ENCODE measurements at places on chromosomes 3 and 15. TPM values are rescaled to one million over a fixed set of nuclear protein-coding genes. Genes with fewer than 3 reads are reported as not detected.

The CFAP100 gene
- total RNA-seq, result not detected

The STRC gene
- total RNA-seq, result 0.07 TPM

The PLAAT1 gene
- not detected for total RNA-seq

The WDR93 gene
- total RNA-seq, result not detected

The CADPS gene
- not detected for total RNA-seq

The DNAH12 gene
- 0.11 TPM for total RNA-seq

The AEN gene
- 118 TPM for total RNA-seq

The IQCF5 gene
- not detected for total RNA-seq

The NT5DC2 gene
- 105 TPM for total RNA-seq

The MKRN2OS gene
- total RNA-seq, result not detected

DNA sequence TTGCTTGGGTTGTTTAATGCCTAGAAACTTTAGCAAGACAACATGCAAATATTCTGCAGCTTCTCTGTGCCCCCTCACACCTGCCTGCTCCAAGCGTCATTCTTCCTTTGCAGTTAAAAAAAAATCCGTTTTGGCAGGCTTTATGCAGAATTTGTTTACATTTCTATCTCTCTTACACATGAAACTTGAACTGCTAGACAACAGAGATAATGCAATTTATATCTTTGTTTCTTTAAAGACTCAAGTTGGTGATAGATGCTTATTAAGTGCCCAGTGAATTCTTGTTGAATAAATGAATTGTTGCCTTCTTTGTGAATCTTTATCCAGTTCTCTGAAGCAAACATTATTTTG lies 53.2 kb downstream of the CHST2 start:
- no peak overlapping the region for H3K4me3 ChIP-seq
- H3K36me3 ChIP-seq, result no peaks in the 10 kb centered on the region

- H3K27me3 ChIP-seq, result no peaks in the 10 kb centered on the region
- no peak for DNase-seq
- no peak overlapping the region for H3K27ac ChIP-seq
- no peaks in the 10 kb centered on the region for H3K4me1 ChIP-seq
Measured at GRCh38 chr3:71358243-71358642, 225.3 kb downstream of the FOXP1 start.

GRCh38 chr15:52103217-52104207 lies 9.1 kb downstream of the BCL2L10 start:
- H3K27me3 ChIP-seq, result no peaks in the 10 kb centered on the region
- peak; percentile 46 for DNase-seq
- no peak overlapping the region for H3K4me3 ChIP-seq
- no peak overlapping the region for H3K27ac ChIP-seq
- peaks cover 47% of the 10 kb centered on the region for H3K4me1 ChIP-seq
- H3K36me3 ChIP-seq, result no peaks in the 10 kb centered on the region

DNA sequence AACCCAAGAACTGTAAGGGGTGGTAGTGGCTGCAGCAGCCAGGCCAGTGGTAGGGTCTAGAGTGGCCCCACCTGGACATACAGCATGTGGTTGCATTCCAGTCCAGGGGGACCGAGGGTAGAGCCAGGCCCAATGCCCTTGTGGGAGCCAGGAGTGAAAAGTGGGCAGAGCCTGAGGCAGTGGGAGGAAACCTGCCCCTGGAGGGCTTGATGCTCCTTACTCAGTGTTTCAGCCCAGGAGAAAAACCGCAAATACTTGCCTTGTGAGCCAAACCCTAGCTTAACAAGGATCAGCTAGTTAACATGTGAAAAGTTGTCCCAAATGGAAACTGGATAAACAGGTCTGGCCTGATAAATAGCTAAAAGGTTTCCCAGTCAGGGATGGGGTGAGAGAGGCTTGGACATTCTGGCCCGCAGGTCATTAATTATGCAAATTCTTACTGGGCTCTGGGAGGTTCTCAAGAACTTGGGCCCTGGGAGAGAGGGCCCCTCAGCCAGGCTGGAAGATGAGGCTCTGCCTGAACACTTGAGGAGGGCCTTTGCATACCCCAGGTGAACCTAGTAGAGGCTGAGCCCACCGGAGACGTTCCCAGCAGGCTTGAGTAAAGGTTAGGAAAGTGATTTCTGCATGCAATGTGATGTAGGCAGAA lies 222.1 kb downstream of the THSD4 start:
- no peak overlapping the region for H3K27ac ChIP-seq
- no peaks in the 10 kb centered on the region for H3K4me1 ChIP-seq
- H3K4me3 ChIP-seq, result no peak overlapping the region
- H3K27me3 ChIP-seq, result peaks cover 1% of the 10 kb centered on the region

DNA sequence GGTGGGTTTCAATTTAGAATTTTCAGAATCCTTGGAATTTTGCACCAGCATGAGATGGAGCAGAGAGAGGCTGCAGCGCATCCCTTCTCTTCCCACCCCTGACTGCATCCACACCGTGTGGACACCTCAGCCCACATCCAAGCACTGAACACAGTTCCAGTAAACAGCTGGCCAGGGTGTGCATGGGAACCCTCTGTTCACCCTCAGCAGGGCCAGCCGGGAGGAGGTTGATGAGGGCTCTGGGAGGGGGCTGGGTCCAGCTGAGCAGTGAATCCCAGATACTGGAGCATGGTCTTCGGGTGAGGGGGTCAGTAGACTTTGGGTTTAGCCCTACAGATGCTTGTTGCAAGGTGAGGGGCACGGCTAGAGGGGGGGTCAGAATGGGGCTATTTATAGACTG lies 85.8 kb downstream of the RPLP1 start:
- no peaks in the 10 kb centered on the region for H3K4me1 ChIP-seq
- H3K27ac ChIP-seq, result no peak overlapping the region
- no peaks in the 10 kb centered on the region for H3K36me3 ChIP-seq
- DNase-seq, result no peak
- H3K4me3 ChIP-seq, result no peak overlapping the region

DNA sequence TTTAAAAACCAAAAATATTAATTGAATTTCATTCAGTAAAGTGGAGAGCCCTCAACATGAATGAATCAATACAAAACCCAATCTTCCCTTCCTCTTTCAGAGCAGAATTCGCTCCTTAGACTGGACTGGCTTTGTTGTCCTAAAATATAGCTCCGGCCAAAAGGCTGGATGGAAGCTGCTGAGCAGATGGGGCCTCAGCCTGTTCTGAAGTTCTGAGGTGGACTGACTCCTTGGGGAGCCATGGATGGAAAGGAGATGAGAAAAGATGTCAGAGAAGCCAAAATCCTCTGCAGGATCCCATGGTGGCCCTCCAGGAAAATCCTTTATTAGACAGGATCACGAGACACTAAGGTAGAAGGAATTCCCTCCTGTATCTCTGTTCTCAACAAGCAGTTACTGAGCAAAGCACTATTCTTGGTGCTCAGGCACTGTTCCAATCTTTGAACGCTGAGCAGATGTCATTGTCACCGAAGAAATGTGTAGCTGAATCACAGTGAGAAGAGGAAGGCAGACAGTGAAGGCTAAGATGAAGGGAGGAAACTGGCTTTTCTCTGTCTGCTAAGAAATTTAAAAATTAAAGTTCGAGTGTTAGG lies 122.0 kb downstream of the SEMA6D start:
- no peak for DNase-seq
- no peaks in the 10 kb centered on the region for H3K36me3 ChIP-seq
- no peak overlapping the region for H3K27ac ChIP-seq
- no peaks in the 10 kb centered on the region for H3K4me1 ChIP-seq

- H3K4me3 ChIP-seq, result no peak overlapping the region
- peaks cover 7% of the 10 kb centered on the region for H3K4me1 ChIP-seq
Measured at GRCh38 chr3:65914740-65915367, 123.9 kb downstream of the MAGI1 start.

GRCh38 chr15:89997079-89997478 lies 4.0 kb upstream of the ZNF710 start:
- no peaks in the 10 kb centered on the region for H3K36me3 ChIP-seq
- no peak for DNase-seq
- H3K4me1 ChIP-seq, result peaks cover 36% of the 10 kb centered on the region
- no peaks in the 10 kb centered on the region for H3K27me3 ChIP-seq
- no peak overlapping the region for H3K4me3 ChIP-seq

GRCh38 chr3:121869736-121870135 lies 24.5 kb upstream of the SLC15A2 start:
- no peak overlapping the region for H3K27ac ChIP-seq
- H3K4me1 ChIP-seq, result no peaks in the 10 kb centered on the region
- no peaks in the 10 kb centered on the region for H3K27me3 ChIP-seq
- no peaks in the 10 kb centered on the region for H3K36me3 ChIP-seq
- no peak for DNase-seq
